Upper lobe of right lung (tissue), 1 donor: ENCODE measurements at places on chromosomes 2 and 18. TPM values are rescaled to one million over a fixed set of nuclear protein-coding genes. Genes with fewer than 3 reads are reported as not detected.

The GPD2 gene
- 41.9 TPM for total RNA-seq

The SCYGR4 gene
- total RNA-seq, result not detected

The GRB14 gene
- 8.9 TPM for total RNA-seq

The KCTD1 gene
- 9.8 TPM for total RNA-seq

The C2orf80 gene
- total RNA-seq, result not detected

The ATP9B gene
- 43.9 TPM for total RNA-seq

The C2orf81 gene
- total RNA-seq, result 2.1 TPM

The CDH19 gene
- 1.4 TPM for total RNA-seq

The TYMS gene
- total RNA-seq, result 4.6 TPM

The NPPC gene
- not detected for total RNA-seq

The PROKR1 gene
- total RNA-seq, result not detected

The POU3F3 gene
- not detected for total RNA-seq

The C1GALT1C1L gene
- total RNA-seq, result 0.35 TPM

The SERPINB4 gene
- not detected for total RNA-seq

The APLF gene
- 6.8 TPM for total RNA-seq

The AGFG1 gene
- total RNA-seq, result 92.9 TPM

The PFN4 gene
- total RNA-seq, result 1.5 TPM

The LYG2 gene
- total RNA-seq, result not detected
